ENCODE measurements at places on chromosomes 2 and 18.

GRCh38 chr2:42324244-42324643 is 36.8 kb downstream of the COX7A2L start:
- no peak for DNase-seq

DNA sequence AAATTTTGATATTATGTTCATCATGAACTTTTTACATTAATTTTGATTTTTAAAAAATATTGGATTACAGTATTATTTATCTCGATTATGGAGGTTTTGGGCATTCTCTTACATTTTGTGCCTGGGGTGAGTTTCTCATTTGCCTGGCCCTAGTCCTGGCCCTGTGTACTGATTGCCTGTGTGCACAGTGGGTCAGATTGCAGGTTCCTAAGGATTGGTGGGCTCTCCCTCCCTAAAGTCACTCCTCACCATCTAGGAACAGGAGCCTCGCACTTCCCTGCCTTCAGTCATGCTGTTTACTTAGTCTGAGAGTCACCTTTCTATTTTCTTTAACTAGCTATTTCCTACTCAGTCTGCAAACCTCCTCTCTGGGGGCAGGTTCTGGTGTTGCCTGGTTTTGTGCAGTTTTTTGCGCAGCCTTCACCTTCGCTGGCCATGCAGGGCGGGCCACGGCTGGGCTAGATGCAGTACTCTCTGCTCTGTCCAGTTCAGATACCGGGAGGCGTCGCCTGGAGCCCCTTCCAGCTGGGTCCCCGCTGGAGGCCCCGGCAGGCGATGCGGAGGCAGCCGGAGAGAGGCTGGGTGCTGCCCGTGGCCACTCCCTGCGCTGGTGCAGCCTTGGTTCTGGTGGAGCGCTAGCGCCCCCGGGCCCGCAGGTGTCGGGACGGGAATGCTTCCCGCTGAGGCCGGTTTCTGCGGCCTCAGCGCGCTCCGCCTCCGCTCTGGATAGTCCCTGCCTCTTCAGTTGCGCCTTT is 23.3 kb upstream of the MC5R start:
- peak; percentile 43 for DNase-seq

GRCh38 chr18:35355140-35355618 is 11.0 kb upstream of the ZNF24 start:
- DNase-seq, result peak; percentile 55

DNA sequence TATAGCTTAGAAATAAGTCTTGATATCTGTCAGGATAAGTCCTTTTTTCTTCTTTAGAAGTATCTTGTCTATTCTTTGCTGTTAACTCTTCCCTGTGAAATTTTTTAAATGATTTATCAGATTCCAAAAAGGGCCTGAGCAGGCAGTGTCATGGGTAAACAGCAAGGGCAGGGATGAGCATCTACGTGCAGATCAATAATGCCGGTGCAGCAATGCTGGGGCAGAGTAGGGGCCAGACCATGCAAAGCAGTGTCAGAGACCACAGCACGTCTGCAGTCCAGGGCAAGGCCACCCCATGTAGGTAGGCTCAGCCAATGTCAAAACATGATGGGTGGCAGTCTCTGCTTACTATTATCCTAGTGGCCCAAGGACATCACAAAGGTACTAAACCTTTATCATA is 182.2 kb downstream of the TMEM247 start:
- DNase-seq, result no peak

DNA sequence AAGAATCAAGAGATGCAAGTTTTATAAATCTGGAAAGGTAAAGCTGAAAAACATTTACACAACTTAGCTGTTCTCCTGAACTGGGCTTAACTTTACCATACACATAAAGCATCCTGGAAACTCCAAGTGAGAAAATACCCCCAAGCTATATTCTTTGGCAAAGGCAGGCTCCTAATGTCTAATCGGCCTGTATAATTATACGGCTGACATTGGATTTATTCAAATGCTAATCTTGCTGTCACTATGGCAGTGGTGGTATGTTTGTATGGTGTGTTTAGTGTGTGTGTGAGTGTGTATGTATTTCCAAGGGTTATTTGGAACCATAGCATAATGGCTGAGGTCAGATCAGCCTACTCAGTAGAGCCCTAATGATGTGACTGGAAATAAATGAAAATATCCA is 1031.8 kb upstream of the ZEB2 start:
- DNase-seq, result no peak

DNA sequence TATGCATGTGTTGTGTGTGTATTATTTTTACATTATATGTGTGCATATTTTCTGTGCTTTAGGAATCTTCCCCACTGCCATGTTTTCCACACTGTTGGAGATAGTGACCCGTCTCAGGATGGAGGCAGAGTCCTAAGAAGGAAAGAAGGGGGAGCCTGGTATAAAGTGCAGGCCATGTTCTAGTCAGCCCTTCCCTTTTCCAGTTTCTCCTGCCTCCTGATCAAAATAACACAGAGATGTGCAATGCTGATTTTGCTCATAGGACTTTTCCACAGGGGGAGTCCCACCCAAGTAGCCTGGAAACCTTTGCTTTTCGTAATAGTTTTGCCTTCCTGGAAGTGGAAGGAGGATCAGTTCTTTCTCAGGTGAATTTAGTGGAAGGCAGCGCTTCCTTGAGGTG is 72.8 kb upstream of the FAM237A start:
- DNase-seq, result no peak

DNA sequence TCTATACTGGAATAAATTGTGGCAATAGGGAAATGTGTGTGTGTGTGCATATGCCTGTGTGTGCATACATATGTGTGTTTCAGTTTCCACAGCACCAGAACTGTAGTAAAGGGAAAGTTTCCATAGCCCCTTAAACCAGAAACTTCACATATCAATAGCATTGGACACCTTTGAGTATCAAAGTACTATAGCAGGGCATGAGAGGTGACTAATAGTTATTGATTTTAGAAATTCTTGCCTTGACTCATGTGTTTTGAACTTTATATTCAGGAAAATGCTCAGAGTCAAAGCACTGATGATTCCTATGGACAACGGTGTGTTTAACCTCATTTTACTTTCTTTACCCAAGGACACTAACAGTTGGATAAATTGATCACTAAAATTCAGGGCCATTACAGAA is 50.0 kb downstream of the SLC9A2 start:
- no peak for DNase-seq

Data from activated T-cell treated with anti-CD3 and anti-CD28 coated beads, Interleukin-2, amount 50 U/mL, for 1 hour (primary cell).